Left renal cortex interstitium (tissue), 4 donors: ENCODE measurements at places on chromosomes 2 and 18. TPM values are rescaled to one million over a fixed set of nuclear protein-coding genes. Genes with fewer than 3 reads are reported as not detected.

DNA sequence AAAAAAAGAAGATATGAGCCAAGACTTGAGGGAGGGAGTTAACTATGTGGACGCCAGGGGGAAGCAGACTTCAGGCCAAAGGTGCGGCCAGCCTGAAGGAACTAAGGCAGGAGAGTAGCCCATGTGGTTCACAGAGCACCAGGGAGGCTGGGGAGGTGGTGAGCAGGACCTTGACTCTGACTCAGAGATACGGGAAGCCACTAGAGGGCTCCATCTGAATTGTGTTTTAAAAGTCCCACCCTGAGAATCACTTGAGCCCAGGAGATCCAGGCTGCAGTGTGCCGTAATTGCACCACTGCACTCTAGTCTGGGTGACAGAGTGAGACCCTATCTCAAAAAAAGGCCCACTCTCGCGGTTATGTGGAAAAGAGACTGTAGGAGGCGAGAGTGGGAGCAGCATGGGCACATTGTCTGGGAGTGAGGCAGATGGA is 12.3 kb downstream of the CEP192 start:
- DNase-seq, result no peak

- no peak for DNase-seq
Measured at GRCh38 chr18:3148930-3149535, 70.7 kb downstream of the MYOM1 start.

DNA sequence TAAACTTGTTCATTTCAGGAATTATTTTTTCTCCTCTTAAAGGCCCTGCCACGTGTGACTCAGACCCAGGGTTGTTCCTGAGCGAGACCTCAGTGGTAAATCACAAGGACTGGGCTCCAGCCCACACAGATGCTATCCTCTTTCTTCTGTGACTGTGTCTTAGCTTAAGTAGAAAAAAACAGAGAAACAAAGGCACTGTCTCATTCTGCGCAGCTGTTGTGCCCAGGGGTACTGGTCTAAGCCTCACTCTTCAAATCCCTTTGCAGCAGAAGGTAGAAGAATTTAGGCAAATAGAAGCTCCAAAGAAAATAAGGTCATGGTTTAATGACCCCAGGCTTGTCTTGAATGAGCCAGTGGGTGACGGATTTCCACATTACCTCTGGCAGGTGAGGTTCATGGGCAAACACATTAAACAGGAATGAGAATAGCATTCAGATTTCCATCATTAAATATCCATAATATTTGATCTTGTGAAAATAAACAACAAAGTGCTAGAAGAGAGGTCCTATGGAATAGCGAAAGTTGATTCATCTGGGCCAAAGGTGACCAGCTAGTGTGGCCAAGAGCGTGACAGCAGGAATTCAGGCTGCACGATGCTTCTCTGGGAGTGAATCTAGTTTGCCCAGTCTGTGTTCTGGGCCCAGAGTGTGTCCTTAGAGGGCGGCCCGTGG is 63.3 kb downstream of the LIPG start:
- no peak for DNase-seq

GRCh38 chr2:229124136-229124535 is 147.0 kb downstream of the PID1 start:
- peak; percentile 27 for DNase-seq

- DNase-seq, result no peak
Measured at GRCh38 chr2:176261136-176261535, 8.1 kb upstream of the MTX2 start.

- no peak for DNase-seq
Measured at GRCh38 chr2:112938904-112939303, 27.9 kb downstream of the IL37 start.

DNA sequence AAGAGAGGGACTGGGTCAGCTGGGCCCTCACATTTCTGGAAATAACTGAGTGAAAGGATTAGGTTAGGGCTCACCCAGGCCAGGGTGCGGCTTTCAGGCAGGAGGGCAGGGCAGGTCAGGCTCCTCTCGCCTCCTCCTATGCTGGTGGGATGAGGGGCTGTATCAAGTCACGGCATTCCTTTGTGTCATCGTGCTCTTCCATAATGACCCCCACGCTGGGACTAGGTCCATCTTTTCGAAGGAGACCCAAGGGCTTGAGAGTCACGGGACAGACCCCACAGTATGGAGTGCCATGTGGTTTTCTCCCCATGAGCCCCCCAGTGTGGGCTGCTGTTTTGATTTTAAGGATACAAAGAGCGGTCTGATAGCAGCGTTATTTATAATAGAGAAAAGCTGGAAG is 137.8 kb upstream of the COPS8 start:
- no peak for DNase-seq

DNA sequence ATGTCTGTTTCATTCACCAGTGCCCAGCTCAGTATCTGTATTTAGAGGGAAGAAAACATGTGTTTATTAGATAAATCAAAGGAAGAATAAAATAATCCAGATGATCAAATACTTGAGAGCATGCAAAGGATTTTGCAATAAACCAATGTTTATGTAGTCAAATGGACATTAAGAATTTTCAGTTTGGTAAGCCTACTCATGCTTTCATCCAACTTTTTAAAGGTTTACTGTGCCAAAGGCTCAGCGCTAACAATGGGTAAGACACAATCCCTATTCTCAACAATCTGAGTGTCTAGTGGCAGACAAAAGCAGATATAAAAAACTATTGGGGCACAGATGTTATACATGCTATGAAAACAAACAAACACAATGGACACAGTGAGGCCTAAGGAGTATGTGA is 26.3 kb downstream of the GRB14 start:
- no peak for DNase-seq

GRCh38 chr2:21890041-21890440 is 766.3 kb downstream of the TDRD15 start:
- no peak for DNase-seq

- DNase-seq, result no peak
Measured at GRCh38 chr18:76483780-76484179, 11.3 kb downstream of the ZNF516 start.

GRCh38 chr18:52323802-52324201 is 16.2 kb upstream of the DCC start:
- DNase-seq, result no peak

GRCh38 chr18:57243624-57244179 is 96.8 kb downstream of the BOD1L2 start:
- no peak for DNase-seq

DNA sequence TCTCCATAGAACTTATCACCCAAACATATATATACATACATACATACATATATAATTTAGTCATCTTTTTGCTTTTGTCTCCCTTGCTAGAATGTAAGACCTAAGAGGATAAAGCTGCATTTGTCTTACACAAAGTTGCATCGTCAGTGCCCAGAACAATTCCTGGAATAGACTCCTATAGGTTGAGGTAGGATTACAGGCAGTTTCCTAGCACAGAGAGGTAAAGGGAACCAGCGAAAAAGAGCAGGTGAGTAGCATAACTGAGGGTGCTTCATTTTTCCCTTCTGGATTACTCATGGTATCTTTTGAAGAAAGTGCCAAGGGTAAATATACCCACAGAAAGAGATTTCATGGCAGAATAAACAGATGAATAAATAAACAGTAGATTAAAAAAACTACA is 68.1 kb upstream of the AMMECR1L start:
- no peak for DNase-seq

- DNase-seq, result no peak
Measured at GRCh38 chr2:174615871-174616436, 18.4 kb upstream of the WIPF1 start.

DNA sequence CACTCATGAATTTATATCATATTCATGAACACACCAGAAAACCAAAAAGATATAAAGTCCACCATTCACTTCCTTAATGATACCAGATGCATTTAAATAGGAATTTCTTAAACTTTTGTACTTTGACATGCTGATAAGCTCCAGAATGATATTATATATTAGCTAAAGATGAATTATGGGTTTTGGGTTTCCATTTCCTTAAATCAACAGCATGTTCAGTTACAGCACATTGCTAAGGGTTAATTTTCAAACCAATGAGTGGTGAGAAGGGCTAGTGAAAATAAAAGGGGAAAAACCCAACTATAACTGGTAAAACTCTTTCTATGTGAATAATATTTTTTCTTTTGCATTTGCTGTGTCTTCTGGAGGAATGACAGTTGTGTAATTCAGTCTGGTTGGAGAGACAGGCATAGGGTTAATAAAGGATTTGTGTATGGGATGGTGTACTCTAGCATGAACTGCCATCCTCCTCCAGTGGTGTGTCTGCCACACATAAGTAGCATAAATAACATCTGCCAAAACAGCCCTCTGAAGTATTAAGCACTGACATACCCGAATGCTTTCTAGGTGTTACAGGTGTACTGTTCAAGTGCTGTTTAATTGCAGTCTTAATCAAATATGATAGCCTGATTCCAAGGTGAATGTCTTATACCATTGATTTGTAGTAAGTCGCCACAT is 19.3 kb upstream of the CPS1 start:
- DNase-seq, result no peak

DNA sequence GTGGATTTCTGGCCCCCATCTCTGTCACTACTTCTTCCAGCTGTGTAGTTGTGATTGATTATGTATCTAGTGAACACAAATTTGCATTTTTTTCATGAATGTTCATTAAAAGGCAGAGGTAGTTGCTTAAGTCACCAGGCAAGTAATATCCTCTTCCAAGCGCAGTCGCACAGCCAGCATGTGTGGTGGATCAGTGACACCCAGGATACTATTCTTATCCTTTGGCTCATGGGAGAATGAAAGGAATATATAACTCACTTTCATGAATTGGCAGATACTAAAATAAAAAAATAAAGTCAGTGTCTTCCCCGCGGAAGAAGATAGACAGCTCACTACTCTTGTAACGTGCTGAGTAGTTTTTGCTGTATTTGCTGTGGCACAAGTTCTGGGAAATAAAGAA is 387.8 kb downstream of the CDH7 start:
- no peak for DNase-seq

GRCh38 chr2:188204824-188205223 is 86.8 kb upstream of the GULP1 start:
- DNase-seq, result no peak

GRCh38 chr18:55161916-55162315 is 202.7 kb upstream of the CCDC68 start:
- DNase-seq, result no peak

DNA sequence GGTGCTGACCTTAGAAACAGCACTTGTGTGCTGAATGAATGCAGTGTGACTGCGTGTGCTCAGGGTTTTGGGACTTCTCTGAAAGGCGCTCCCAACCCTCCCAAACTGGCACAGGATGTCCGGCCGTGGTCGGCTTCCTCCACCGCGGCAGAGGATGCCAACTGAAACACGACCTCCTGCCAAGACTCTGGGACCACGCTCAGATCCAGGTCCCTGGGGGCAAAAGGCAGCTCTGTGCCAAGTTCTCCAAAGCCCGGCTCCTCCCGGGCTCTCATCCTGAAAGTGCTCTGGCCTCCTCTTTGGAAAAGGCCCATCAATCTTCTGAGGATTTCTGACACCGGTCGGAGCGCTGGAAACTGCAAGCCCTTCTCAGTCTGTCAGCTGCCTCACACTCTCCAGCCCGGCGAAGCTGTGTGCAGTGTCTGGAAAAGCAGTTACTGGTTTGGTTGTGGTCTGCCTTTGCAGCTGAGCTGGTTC is 32.3 kb upstream of the ZBTB7C start:
- DNase-seq, result no peak

- no peak for DNase-seq
Measured at GRCh38 chr2:105113616-105114291, 75.9 kb downstream of the MRPS9 start.

DNA sequence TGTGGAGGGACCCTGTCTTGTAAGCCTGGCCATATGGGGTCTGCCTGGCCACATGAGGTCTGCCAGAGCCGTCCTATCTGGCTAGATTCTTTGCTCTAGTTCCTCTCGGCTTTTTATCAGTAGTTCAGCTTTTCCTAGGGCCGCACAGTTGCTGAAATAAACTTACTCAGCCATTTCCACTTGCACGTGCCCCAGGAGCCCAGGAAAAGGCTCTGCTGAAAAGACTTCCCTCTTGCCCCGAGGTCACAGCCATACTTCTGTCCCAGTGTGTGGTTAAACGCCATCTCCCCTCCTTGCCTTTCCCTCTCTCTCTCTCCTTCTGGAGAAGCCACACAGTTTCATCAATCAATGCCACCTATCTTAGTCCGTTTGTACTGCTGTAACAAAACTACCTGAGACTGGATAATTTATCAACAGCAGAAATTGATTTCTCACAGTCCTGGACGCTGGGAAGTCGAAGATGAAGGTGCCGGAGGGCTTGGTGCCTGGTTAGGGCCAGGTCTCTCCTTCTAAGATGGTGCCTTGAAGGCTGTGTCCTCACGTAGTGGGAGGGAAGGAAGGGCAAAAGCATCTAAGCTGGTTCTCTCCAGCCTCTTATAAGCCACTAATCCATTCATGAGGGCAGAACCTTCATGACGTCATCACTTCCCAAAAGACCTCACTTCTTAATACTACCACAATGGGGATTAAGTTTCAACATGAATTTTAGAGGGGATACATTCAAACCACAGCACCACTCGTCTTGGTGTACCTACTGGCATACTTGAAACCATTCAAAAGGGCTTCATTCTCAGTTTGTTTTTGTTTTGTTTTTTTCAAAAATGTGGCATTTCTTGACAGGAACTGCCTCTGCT is 11.2 kb upstream of the GALM start:
- DNase-seq, result no peak

METTL5 gene
- polyA plus RNA-seq, result 47.3 TPM

C2orf15 gene
- 12.6 TPM for polyA plus RNA-seq

C2orf81 gene
- 5.6 TPM for polyA plus RNA-seq

PTH2R gene
- polyA plus RNA-seq, result 46.9 TPM

TMSB10 gene
- 1,953 TPM for polyA plus RNA-seq

RIT2 gene
- polyA plus RNA-seq, result not detected

LCT gene
- not detected for polyA plus RNA-seq
